ENCODE measurements at places on chromosomes 6 and 20. TPM values are rescaled to one million over a fixed set of nuclear protein-coding genes. Genes with fewer than 3 reads are reported as not detected.
A peak's percentile ranks its signal among the peaks of the same experiment; 100 is the strongest.

DNA sequence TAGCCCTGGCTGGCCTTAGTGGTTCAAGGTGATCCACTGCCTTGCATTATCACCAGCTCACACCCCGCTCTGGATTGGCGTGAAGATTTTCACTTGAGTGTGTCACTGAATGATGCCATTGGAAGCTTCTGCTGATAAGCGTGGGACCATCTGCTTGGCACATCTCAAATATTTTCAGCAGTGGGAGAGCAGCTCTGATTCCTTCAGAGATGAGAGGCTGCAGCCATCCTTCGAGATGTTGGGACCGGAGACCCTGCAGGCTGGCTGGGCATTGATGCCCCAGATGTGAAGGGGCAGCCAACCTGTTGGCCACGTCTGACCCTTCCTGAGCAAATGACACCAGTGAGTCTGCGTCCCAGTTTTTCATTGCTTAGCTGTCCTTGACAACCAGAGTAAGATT is at the start of gene MAS1:
MAS1 (plus strand) TSS at position 197 of the 400 bp plus-strand sequence. CDS start 15,968 bp downstream, outside the sequence.
- DNase-seq: no peak
- H3K27ac ChIP-seq: no peak within 1 kb of the TSS
- no peaks in the 10 kb centered on the region for H3K36me3 ChIP-seq
- no peaks in the 10 kb centered on the region for H3K27me3 ChIP-seq

- no peaks in the 10 kb centered on the region for H3K4me1 ChIP-seq
- no peak overlapping the region for H3K27ac ChIP-seq
- no peaks in the 10 kb centered on the region for H3K27me3 ChIP-seq
- no peaks in the 10 kb centered on the region for H3K36me3 ChIP-seq
Measured at GRCh38 chr20:1944345-1945091, 49.3 kb downstream of the SIRPA start.

DNA sequence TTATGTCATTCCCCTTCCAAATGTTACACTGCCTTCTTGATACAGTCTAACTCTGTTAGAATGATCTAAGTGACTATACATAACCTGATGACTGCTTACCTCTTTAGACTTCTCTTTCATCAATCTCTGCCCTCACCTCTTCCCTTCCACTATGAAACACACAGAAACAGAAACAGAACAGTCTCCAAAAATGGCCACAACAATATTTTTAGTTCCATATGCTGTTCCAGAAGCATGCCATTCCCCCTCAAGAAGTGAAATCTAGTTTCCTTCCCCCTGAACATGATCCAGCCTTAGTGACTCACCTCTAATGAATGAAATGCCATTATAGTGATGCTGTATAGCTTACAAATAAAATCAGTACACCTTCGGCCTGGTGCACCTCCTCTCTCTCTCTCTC is 229.3 kb upstream of the TENT5A start:
- H3K4me1 ChIP-seq: peaks cover 2% of the 10 kb centered on the region
- no peaks in the 10 kb centered on the region for H3K36me3 ChIP-seq
- DNase-seq: no peak
- no peak overlapping the region for H3K4me3 ChIP-seq

GRCh38 chr6:13259393-13259792 is 68.9 kb downstream of the TBC1D7 start:
- no peak for DNase-seq
- no peak overlapping the region for H3K4me3 ChIP-seq
- H3K27me3 ChIP-seq: no peaks in the 10 kb centered on the region
- no peaks in the 10 kb centered on the region for H3K4me1 ChIP-seq
- H3K27ac ChIP-seq: no peak overlapping the region

DNA sequence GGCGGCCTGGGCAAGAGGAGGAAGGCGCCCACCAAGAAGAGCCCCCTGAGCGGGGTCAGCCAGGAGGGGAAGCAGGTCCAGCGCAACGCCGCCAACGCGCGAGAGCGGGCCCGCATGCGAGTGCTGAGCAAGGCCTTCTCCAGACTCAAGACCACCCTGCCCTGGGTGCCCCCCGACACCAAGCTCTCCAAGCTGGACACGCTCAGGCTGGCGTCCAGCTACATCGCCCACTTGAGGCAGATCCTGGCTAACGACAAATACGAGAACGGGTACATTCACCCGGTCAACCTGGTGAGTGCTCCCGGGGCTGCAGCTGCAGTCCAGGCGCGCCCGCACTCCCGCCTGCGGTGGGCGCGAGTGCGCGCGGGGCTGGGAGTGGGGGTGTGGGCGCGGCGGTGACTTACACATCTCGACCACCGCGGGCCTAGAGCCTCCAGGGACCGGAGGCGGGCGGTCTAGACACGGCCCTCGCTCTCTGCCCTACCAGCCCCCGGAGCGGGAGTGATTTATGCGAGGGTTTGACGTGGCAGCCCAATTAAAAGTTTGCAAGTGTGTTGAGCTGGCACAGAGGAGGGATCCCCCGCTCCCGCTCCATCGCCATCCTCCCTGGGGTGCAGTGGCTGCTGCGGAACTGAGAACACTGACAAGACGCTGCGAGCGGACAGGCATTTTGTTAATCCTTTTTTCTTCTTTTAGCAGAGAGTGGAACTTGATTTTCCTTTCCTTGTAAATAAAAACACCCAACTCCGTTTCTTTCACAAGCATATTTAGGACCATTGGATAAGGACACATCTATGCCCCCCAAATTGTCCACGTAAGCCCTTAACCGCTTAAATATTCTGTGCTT is 867 bp downstream of the TCF21 start:
- no peak overlapping the region for H3K27ac ChIP-seq
- no peaks in the 10 kb centered on the region for H3K36me3 ChIP-seq
- no peaks in the 10 kb centered on the region for H3K27me3 ChIP-seq
- H3K4me3 ChIP-seq: no peak overlapping the region
- H3K4me1 ChIP-seq: no peaks in the 10 kb centered on the region
- DNase-seq: peak; percentile 42

Gene LCA5
- total RNA-seq: 8.8 TPM

Gene LGSN
- not detected for total RNA-seq

Data from aorta (tissue), 5 donors.